Caudate nucleus (tissue), 63 donors: ENCODE measurements at places on chromosomes 2 and 18.

GRCh38 chr2:133839677-133840076 is 271.4 kb upstream of the NCKAP5 start:
- DNase-seq = no peak

DNA sequence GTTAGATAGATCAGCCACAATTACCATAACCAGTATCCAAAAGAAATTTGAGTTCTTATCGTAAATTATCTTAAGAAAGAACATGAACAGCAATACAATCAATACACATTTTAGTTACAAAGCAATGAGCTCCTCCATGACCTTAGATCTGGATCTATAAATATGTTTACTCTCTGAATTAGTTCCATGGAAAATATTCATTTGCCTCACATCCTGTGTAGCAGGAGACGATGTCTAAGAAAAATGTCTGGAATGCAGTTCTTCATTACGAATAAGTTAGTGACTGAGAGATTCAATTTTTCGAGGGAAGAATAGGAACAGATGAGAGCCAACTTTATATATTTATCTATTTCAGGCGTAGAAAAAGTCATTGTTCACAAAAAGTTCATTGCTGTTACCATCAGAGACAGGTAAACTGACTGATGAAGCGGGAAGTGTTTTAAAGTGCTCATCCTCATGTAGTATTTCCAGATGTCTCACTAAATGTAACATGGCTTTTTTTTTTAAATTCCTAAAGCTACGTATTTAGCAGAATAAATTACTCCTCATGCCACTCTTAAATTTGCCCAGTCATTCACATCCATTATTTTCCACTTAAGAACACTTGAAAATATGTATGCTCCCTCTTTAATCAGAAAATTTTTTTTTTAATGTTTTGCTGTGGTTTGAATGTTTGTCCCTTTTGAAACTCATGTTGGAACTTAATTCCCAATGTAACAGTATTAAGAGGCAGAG is 106.5 kb upstream of the SCN1A start:
- no peak for DNase-seq

DNA sequence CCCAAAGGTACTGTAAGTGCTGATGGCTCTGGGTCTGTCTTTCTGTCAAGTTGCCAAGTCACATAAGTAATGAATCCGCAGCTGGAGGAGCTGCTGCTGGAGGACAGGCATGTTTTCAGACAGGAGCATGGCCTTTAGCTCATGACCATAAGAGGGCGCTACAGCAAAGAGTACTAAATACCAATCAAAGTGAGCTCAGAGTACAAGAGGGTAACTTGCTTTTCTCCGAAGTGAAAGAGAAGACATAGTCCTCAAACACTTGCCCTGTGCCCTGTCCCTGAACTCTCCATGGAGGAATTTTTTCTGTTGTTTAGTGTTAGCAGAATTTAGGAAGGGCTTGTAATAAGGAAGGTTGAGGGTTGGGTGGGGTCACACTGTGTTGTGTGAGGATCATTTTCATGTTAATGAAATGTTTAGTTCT is 58.0 kb upstream of the EML6 start:
- no peak for DNase-seq

- DNase-seq = no peak
These were observed 51.3 kb downstream of the LIPG start for GRCh38 chr18:49613141-49613640.

DNA sequence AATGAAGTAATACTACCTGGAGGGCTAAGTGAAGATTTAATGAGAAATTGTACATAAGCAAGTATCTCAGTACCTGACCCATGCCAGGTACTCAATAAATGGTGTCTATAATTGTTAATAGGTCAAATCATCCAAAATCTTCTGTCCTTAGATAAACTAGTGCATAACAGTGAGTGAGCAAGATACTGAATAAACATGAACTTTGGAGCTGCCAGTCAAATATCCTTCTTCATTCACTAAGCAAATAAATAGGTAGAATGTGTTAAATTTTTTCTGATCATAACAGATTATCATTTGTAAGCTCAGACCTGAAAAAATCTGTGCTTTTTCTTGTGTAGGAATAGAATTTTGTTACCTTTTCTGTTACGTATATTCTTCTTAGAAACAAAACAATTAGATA is 39.6 kb downstream of the RAB3GAP1 start:
- no peak for DNase-seq

- DNase-seq = no peak
These were observed 283.0 kb downstream of the TMX3 start for GRCh38 chr18:68431922-68432198.
